ENCODE measurements at places on chromosomes 11 and 22.

GRCh38 chr11:75055511-75055910 lies 41.2 kb downstream of the OR2AT4 start:
- no peak for DNase-seq

DNA sequence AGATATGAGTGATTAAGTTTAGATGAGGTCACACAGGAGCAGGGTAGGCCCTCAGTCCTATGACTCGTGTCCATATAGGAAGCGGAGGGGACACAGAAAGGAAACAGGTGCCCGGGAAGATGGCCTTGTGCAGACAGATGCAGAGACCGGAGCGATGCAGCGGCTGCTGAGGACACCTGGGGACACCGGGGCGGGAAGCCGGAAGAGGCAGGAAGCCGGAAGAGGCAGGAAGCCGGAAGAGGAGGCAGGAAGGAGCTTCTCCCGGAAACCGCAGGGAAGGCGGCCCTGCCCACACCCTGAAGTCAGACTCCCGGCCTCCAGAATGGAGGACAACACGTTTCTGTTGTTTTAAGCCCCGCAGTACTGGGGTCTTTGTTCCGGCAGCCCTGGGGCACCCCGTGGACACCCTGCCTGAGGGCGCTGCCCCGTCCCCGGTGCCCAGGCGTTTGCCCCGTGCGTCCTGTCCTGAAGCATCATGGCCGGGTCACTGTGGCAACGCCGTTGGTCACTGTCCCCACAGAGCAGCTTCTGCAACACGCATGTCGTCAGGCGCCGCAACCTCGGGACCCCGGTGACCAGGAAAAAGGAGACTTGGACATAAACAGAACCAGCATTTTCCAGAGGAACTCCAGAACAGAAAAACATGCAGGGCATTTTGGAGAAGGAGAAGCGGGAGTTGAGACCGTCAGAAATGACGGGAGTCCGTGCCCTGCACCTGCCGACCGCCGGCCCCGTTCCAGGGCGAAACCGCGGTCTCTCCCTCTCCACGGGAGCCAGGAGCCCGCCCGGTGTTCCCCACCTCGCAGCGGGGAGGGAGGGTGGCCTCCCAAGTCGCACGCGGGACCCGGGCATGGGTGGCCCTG lies 103.4 kb downstream of the BRD1 start:
- peak; percentile 27 for DNase-seq

DNA sequence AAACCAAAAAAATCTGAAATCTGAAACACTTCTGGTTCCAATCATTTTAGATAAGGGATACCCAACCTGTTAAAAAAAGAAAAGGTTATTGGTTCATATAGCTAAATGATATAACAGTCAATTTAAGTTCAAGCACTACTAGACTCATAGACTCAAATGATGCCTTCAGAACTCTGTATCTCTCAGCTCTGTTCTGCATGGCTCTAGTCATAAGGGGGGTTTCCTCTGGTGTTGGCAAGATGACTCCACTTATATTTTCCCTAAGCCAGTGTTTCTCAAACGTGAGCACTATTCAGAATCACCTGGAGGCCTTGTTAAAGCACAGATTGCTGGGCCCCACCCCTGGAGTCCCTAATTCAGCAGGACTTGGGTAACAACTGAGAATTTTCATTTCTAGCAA lies 11.5 kb upstream of the RRAS2 start:
- DNase-seq = no peak

- DNase-seq = no peak
Observed at GRCh38 chr22:17994424-17995108, 29.8 kb downstream of the MICAL3 start.

- DNase-seq = no peak
Observed at GRCh38 chr11:34987617-34988016, 71.2 kb downstream of the PDHX start.

GRCh38 chr11:35855671-35856070 lies 88.2 kb upstream of the LDLRAD3 start:
- no peak for DNase-seq

DNA sequence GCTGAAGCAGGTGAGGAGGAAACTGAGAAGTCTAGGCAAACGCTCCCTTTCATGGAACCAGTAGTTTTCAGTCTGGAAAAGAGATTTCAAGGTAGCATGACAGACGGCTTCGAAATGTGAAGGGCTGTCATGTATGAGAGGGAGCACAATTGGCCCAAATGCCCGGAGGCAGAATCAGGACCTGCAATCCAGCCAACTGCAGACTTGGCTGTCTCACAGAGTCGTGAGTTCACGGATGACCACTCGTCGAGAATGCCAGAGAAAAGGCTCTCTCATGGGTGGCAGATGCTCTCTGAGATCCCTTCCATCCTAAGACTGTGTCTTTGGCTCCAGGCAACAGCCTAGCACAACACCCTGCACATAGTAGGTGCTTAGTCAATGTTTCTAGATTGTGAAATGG lies 134.8 kb downstream of the DSCAML1 start:
- no peak for DNase-seq

DNA sequence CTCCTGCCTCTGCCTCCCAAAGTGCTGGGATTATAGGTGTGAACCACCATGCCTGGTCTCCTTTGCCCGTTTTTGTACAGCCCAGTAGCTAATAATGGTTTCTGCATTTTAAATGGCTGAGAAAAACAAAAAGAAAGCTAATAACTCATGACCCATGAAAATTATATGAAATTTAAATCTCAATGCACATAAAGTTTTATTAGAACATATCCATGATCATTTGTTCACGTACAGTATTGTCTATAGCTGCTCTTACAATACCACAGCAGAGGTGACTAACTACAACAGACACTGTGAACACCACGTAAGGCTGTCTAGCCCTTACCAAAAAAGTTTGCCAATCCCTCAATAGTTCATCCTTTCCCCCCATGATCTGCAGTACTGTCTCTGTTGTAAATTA lies 6.4 kb upstream of the PLAAT2 start:
- no peak for DNase-seq

GRCh38 chr11:85750646-85751045 lies 60.3 kb downstream of the SYTL2 start:
- no peak for DNase-seq

DNA sequence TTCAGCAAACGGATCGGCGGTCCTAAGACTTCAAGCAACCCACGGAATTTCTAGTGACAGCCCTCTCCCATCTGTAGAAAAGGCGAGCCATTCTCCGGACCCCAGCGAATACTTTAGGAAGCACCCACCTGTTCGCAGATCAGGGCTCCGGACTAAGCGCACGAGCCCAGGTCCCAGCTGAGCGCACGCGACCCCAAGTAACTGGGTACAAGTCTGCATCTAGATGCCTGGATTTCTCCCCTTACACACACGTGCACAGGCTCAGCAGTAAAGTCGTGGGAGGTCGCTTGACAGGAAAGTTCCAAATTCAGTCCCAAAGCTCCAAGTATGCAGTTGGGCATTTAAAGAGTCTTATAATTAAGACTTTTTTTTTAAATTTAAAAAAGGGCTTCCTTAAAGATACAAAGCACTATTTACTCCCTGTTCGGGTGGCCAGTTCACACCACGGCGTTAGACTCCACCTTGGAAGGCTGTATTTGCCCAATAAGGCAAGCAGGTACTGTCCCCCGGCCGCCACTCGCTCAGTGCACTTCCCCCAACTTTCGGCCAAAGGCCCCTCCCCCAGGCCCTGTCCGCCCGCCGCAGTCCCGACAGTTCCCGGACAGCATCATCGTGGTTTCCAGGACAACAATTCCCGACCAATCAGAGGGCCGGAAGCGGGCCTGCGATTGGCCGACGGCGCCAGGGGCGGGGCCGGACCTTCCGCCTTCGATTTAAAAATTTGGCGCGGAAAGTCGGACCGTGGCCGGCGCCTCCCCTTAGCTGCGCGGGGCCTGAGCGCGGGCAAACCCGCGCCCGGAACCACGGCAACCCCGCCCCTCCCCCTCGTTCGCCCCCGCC lies at the start of gene E2F8:
E2F8 (minus strand) TSS at position 526 of the 840 bp plus-strand sequence. CDS start 824 bp downstream, outside the sequence.
- peak; percentile 57 for DNase-seq

- DNase-seq = no peak
Observed at GRCh38 chr11:58133309-58134076, 8.2 kb upstream of the OR9I1 start.

GRCh38 chr11:94203070-94203469 lies 74.4 kb downstream of the PANX1 start:
- no peak for DNase-seq

GRCh38 chr11:35036639-35037038 lies 102.3 kb upstream of the CD44 start:
- DNase-seq = no peak

DNA sequence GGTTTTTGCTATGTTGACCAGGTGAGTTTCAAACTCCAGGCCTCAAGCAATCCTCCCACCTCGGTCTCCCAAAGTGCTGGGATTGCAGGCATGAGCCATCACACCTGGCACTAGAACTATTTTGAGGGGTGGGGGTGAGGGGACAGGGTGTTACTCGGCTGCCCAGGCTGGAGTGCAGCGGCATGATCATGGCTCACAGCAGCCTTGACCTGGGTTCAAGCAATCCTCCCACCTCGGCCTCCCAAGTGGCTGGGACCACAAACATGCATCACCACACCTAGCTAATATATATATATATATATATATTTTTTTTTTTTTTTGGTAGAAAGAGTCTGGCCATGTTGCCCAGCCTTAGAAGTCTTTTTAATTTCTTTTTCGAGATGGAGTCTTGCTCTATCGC lies 17.1 kb upstream of the IFITM3 start:
- DNase-seq = no peak

DNA sequence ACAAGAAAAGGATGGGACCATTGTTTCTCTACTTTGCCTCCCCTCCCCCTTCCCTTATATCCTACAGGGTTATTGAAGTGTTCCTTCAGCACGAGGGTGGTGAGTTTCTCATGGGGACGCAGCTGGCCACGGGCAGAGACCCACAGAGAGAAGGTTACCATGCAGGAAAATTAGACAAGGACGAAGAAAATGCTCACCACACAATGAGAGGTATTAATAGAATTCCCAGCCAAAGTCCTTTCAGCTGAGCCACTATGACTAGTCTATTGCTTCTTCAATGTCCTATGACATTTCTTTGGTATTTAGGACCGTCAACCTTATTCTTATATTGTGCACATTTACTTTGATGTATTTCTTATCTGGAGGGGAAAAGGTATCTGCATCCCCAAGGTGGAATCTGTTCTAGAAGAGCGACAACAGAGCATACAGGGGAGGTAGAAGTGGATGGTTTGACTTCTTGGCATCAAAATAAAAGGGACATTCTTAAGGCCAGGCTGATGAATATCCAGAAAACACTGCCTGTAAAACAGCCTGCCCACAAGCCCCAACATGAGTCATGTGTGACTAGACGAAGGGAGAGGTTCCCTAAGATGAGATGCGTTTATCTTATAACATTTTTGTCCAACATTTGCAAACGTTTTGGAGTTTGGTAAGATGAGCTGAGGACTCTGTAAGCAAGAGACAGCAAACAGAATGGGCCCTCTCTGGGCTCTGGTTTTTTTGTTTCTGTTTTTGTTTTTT lies 209.8 kb upstream of the NARS2 start:
- no peak for DNase-seq

DNA sequence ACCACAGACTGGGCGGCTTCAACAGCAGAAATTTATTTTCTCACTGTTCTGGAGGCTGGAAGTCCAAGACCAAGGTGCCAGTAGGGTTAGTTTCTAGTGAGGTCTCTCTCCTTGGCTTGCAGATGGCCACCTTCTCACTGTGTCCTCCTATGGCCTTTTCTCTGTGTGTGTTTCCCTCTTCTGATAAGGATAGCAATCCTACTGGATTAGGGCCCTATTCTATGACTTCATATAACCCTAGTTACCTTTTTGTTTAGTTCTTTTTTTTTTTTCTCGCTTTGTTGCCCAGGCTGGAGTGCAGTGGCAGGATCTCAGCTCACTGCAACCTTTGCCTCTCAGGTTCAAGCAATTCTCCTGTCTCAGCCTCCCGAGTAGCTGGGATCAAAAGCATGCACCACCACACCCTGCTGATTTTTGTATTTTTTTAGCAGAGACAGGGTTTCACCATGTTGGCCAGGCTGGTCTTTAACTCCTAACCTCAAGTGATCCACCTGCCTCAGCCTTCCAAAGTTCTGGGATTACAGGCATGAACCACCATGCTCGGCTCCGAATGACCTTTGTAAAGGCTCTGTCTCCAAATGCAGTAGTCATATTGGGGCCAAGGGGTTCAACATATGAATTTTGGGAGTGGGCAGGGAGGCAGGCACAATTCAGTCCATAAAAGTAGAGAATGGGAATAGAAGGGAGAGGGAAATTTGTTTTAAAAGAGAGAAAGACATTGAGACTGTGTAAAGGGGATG lies 25.5 kb upstream of the NNMT start:
- no peak for DNase-seq

DNA sequence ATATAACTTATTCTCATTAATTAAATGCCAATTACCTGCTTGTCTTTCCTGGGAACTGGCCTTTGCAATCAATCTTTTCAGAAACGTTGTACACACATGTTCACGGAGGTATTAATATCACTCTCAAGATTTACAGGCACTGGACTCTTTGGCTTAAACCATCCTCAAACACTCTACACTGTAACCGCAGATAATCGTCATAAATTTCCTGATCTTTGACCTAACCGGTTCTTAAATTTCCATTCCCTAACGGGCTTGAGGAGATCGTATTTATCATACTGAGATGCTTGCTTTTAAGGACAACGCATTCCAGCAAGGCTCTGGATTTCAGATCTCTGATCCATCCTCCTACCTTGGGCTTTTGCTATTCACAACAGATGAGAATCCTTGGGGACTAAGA lies 72.8 kb downstream of the ARL14EP start:
- no peak for DNase-seq

DNA sequence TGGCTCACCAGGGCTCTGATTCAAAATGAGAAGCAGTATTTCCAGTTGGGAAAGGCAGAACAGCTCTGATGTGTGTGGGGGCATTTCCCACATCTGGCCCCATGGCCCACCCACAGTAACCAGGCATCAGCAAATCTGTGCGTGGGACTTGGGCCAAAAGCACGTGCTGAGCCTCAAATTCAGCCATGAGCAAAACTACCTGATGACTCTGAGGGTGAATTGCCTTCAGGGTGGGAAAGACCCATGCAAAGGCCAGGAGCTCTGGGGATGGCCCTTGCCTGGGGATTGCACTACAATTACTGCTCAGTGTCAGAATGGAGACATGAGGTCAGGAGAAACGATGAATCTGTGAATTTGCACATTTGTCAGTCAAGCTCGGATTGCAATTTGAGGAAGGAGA lies 20.9 kb downstream of the TP53AIP1 start:
- no peak for DNase-seq

- DNase-seq = no peak
Observed at GRCh38 chr22:37896939-37897338, 9.2 kb upstream of the MICALL1 start.
